ENCODE measurements at places on chromosomes 2 and 18.

GRCh38 chr18:63570721-63571120 lies 16.4 kb upstream of the SERPINB13 start:
- no peak for DNase-seq

DNA sequence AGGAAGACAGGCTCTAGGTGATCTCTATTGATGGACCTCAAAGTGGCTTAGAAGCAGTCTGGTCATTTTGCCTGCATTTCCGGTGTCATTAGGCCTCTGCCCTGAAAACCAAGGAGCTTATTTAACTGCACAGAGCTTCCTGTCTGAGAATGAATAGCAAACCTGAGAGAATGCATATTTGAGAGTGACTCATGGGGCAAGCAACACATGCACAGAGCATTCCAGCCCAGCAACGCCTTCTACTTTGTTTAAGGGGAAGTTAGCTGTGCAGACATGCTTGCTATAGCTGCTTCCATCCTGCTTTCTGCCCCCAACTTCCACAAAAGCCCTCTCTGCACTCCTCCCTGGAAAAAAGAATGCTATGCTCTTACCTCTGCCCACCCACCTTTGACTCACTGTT lies 232.8 kb downstream of the GRB14 start:
- no peak for DNase-seq

DNA sequence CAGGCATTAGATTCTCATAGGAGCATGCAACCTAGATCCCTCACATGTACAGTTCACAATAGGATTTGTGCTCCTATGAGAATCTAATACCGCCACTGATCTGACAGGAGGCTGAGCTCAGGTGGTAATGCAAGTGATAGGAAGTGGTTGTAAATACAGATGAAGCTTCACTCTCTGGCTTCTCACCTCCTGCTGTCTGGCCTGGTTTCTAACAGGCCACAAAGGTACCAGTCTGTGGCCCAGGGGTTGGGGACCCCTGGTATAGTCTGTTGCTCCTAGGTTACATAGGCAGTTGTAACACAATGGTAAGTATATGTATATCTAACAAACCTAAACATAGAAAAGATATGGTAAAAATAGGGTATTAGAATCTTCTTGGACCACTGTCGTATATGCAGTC lies 81.8 kb downstream of the EML4 start:
- no peak for DNase-seq

DNA sequence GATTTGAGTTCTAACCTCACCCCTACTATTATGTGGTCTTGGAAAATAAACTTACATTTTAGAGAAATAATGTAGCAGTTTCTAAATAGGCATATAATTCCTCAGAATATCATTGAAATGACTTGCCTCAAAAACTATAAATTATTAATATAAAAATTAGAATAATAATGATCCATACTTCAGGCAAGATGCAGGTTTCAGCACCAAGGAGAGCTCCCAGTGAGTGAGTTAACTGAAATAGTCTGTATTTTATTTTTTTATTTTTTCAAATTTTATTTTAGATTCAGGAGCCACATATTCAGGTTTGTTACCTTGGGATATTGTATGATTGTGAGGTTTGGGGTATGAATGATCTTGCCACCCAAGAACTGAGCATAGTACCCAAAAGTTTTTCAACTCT lies 472.2 kb upstream of the DCC start:
- DNase-seq: no peak

- no peak for DNase-seq
Measured at GRCh38 chr2:170354855-170355780, 177.2 kb downstream of the MYO3B start.

DNA sequence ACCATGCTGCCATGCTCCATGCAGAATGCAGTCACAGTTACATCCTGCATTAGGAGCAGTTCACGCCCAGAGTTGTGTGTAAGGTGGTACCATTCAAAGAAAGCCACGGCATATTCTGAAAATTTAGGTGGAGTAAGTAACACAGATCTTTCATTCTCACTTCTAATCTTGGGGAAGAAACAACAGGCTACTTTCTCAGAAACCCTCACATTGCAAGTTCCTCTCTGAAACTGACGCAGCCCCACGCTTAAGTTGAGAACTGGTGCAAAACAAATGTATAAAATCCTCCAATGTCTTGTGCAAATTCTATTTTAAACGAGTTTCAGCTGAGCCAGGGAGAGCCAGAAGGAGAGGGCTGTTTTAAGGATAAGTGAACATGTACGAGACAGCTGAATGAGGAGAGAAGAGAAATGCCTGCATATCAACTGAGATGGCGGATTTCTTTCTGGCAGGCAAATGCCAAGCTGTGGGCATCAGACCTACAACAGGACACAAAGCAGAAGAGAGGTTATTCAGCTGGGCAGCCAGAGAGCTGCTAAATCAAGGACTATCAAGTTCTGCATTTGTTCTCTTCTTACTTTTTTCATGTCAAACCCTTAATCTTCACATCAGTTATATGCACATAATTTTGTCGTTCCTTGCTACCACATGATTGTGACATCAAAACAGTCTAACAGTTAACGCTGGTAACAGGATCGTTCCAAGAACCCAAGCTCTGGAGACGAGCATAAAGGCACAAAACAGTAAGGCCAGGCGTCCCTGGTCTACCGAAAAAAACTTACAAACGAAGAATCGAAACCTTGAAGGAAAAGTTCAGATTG lies 6.4 kb downstream of the ARL4C start:
- no peak for DNase-seq

GRCh38 chr2:32852856-32853255 lies 93.9 kb upstream of the LTBP1 start:
- no peak for DNase-seq

DNA sequence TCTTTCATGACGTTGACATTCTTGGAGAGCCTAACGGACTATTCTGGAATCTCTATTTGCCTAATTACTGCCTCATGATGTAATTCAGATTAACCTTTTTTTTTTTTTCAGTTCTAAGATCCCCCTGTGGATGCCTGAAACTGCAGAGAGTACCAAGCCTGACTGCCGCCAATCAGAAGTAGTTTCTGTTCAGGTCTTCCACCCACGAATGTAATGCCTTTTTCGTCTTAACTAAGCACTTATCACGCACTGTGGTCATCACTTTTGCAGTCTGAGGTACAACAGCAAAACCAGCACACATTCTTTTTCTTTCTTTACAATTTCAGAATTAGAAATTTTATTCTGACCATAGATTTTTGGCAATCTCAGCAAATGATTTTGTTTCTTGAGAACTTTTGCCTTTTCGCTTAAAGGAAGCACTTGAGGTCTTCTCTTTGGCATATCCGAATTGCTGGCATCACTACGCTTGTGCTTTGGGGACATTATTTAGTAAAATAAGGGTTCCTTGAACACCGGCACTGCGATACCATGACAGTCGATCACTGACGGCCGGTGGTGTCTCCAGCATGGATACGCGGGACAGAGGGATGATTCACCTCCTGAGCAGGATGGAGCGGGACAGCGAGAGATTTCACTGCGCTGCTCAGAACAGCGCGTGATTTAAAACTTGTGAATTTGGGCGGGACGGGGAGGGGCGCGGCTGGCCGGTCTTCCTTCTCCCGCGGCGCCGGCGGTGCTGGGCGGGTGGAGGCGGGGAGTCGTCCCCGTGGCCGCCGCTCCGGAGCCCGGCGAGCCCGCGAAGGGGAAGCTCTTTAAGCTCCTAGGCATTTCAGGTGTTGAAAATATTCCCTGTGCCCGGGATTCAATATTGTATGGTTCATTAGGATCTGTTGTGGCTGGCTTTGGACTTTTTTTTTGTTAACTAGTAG lies 32.0 kb upstream of the GPR55 start:
- DNase-seq: no peak

DNA sequence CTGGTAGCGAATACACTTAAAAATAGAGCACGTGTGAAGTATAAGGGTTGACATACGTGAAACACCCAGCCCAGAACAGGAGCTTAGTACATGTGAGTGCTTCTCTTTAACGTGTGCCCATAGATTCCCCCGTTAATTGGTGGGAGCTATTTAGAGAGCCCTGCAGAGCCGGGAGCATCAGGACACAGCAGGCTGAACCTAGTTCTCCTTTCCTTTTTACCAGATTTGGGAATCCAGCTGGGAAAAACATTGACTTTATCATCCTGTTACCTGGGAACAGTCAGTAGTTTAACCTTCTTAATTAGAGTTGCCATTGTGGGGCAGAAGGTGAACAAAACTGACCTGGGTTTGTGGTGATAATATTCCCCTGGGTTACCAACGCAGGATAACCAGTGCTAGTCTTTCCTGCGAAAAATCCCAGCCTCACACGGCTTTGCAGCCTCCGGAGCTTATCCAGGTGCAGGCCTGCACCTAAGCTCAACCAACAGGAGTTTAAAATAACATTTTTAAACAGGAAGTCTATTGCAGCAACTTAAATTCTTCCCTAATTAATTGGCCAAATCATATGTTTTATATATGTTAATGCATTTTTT lies 78.1 kb upstream of the SPTBN1 start:
- DNase-seq: no peak

- DNase-seq: no peak
Measured at GRCh38 chr2:16643099-16643498, 22.5 kb downstream of the CYRIA start.

DNA sequence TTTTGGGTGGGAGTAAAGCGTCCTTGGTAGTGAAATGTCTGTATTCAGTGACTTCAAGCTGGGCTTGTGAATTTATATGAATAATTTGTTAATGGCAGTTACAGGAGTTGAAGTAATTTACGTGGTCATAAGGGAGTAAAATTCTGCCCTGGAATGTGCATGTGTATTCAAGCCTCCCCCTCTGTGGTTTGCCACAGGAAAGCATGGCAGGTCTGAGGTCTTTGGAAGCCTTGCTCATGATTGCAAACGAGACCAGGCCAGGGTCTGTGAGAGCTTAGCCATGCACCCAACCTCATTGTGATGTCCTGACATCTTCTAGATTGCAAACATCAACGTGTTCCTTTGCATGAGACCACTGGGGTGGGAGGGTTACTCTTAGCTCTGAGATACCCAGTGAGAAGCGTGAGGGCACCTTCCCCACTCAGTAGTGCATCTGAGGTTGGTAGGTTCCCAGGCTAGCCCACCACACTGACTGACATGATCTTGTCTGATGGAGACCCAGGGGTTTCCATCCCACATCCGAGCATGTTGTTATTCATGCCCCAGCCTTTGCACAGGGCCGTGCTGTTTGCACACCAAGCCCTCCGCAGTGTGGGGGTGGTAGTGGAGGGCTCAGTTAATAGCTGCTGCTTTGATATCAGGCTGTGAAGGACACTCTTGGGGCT lies 216.5 kb downstream of the KLHL29 start:
- DNase-seq: no peak

GRCh38 chr2:191607096-191607495 lies 70.8 kb upstream of the NABP1 start:
- DNase-seq: no peak

DNA sequence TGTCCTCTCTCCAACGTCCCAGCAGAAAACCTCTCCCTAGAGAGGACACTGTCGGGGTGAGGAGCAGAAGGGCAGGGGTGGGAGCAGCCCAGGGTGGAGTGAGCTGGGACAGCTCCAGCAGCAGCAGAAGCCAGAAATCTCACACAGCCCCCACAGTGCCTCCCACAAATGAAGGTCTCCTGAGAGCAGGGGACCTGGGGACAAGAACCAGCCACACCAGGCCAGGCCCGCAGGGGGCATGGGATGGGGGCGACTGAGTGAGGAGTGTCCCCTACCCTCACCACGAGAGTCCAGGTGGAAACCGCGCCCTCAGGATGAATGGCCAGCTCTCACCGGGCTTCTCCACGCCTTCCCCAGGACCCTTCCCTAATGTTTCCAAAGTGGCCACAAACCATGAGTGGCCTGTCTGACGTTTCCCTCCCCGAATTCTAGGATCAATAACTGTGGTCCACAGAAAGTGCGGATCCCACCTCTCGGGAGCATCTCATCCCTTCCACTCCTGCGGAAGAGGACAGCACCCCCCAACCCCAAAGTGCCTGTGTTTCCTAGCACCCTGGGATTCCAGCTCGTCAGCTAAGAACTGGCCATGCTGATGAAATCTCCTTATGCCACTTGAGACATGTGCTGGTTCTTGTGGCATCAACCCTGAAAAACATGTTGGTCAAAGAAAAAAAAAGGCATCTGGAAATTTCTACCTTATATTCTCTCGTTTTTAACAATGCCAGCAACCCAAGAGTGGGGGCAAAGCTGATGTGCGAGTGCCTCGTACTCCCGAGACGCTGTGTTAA lies 121.1 kb downstream of the HDAC4 start:
- DNase-seq: no peak

GRCh38 chr2:8573234-8573941 lies 108.5 kb upstream of the ID2 start:
- no peak for DNase-seq

GRCh38 chr2:23157812-23158211 lies 227.2 kb upstream of the KLHL29 start:
- DNase-seq: no peak
